ENCODE measurements at places on chromosomes 5 and 9.

DNA sequence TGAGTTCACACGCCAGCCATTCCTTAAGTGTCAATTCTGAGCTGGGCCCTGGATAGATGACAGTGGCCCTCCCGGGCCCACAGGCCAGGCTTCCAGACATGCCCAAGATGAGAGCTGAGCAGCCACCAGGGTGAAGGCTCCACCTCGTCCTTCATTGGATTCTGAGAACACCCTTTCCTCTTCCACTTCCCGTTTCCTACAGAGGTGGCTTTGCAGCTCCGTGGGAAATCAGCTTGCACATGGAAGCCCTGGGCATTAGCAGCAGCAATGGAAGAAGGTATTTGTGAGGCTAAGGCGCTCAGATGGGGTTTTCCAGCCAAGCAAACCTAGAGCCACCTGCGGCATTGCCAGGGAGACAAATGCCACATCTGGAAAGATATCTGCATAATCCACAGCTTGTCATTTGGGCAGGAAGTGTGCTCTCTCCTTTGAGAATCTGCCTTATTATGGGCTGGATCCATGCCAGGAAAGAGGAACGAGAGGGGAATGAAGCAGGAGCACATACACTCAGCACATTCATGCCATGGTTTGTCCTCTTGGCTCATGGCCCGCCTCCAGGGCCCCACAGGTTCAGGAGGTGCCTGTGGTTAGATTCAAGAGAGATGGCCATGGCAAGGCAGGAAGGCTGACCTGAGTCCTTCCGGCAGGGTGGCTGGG, 34.1 kb downstream of the CFAP77 start:
- DNase-seq = no peak

DNA sequence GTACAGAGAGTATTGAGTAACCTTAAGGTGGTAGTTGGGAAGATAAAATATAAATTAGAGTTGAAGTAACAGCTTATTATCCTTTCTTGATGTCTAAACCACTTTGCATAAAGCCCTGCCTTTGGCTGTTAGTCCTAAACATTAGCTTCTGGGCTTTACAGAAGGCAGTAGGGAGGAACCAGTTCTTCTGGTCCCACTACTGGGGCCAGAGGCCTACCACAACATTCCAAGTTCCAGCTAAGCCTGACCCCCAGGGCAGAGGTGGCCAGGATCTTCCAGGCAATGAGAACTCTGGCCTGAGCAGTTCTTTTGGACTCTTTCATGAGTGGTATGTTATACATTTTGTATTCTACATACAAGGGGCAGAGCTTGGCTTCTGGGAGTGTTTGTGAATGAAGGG, 26.1 kb downstream of the DNAI1 start:
- no peak for DNase-seq

GRCh38 chr5:14946815-14947620, 75.4 kb upstream of the ANKH start:
- no peak for DNase-seq

GRCh38 chr5:135089912-135090311, 55.9 kb upstream of the PITX1 start:
- no peak for DNase-seq

GRCh38 chr5:57947181-57947580, 464.6 kb upstream of the ACTBL2 start:
- DNase-seq = no peak

- DNase-seq = no peak
Observed at GRCh38 chr9:11874414-11874813, 818.8 kb upstream of the TYRP1 start.

DNA sequence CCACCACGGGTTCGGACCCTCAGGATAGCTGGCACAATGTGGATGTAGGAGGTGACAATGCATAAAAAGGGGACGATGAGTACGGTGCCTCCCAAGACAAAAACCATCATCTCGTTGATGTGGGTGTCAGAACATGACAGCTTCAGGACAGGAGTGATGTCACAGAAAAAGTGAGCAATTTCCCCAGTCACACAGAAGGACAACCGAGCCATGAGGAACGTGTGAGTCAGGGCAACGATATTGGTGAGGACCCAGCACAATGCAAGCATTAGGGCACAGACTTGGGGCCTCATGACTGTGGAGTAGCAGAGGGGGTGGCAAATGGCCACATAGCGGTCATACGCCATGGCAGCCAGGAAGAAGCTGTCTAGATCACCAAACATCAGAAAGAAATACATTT, 491 bp downstream of the OR1N1 start:
- no peak for DNase-seq

- DNase-seq = no peak
Observed at GRCh38 chr5:133332439-133333024, 279.8 kb downstream of the FSTL4 start.

DNA sequence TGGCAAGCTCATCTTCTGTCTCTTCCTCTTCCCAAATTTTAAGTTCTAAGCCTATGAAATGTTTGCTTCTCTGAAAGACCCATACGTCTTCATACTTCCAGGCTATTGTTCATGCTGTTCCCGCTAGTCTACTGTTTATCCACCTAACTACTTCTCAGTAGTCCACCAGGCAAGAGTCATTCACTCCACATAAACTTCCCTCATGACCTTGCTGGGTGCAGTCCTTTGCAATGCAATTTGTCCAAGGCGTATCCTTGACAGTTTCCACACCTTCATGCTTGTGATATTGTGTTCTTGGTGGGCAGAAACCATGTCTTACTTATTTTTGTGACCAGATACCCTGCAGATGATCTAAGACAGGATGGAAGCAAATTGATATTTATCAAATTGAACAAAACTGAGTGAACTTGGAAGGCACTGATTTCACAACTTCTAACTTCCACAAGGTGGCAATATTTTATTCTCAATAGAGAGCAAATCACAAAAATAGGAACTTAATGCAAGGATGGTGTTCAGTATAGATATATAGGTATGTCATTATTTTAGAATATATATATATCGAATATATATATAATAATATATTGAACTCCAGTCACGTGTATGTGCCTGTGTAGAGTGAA, 30.3 kb downstream of the TYRP1 start:
- no peak for DNase-seq

GRCh38 chr9:137069508-137070091, 757 bp downstream of the SAPCD2 start:
- DNase-seq = no peak

- no peak for DNase-seq
Observed at GRCh38 chr5:83124593-83124992, 47.2 kb downstream of the XRCC4 start.

- DNase-seq = no peak
Observed at GRCh38 chr5:52043137-52043536, 659.9 kb downstream of the ISL1 start.

GRCh38 chr5:14729448-14730385, 65.2 kb downstream of the OTULIN start:
- no peak for DNase-seq

DNA sequence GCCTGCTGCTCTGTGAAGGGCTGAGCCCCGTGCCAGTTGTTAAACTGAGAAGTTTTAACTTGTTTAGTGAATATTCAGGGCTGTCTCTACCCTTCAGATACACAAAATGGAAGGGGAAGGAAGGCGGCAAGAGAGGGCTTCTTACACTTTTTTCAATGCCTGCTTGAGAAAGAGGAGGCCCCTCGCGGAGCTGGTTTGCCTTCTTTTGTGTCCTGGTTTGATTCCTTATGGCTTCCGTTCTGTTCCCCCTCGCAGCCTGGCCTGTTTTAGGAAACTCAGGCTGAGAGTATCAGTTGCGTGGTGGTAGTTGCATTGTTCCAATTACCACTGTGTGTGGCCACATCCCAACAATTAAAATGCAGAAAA, 1.0 kb downstream of the FAM53C start:
- DNase-seq = no peak

- no peak for DNase-seq
Observed at GRCh38 chr5:169736653-169737052, 99.6 kb downstream of the DOCK2 start.

DNA sequence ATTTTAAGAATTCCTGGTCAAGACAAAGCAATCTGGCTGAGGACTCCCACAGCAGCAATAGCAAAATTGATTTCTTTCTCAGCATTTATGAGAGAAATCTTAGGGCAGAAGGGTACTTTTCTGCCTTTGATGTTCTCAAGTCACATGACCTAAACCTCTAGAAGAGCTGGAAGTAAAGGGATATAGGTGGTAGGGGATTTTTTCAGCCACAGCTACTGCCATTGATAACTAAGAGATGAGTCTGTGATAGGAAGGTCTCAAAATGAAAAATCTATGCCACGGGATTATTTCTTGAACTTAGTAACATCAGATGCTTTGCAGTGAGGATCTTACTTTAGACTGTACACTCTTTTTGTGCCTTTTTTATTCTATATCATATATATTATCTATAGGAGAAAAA, 35.6 kb downstream of the IL6ST start:
- DNase-seq = no peak

GRCh38 chr5:56494300-56494731, 261.2 kb upstream of the ANKRD55 start:
- no peak for DNase-seq

DNA sequence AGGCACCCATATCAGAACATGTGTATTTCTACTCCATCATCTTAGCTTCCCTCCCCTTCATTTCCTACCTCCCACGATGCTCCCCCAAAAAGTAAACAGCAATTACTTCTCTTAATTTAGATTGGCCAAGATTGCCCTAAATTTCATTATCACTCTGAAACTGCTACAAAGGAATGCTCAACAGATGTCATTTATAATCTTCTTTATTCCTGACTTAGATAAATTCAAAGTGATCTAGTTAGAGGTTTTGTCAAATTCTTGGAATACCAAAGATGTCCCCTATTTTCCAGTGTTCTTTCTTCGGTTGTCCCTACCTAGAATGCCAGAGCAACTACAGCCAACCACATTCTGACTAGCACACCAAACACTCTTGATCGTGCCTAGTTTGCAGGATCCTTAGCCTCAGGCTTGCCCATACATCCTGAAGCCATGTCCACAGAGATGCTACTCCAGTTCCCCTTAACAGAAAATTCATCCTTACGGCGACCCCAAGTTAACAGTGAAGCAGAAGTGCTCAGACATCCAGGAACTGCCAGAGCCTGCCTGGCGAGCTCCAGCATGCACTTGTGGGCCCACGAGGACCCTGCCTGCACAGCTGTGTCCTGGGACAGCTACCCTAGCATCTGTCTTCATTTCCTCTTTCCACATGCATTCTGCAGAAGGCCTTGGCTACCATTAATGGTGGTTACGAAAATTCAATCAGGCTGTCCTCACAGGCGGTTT, 31.6 kb downstream of the DAP start:
- DNase-seq = no peak

- DNase-seq = no peak
Observed at GRCh38 chr5:122054266-122054665, 23.8 kb downstream of the LOX start.

DNA sequence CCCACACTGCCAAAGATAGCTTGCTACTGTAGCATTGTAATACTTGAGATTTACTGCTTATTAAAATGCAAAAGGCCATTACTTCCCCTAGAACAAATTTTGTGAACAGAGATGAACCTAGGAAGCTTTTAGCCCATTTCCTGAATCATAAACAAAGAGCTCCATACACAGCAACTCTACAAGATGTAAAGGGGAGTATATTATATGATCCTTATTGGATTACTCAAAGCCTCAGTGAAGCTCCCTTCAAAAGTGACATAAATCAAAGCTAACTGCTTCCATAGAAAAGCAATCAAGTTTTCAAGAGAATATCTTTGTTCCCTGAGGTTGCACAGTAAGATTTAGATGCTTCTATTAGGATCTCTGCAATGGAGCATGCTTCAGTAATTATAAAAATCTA, 629.8 kb downstream of the EFNA5 start:
- DNase-seq = no peak

GRCh38 chr5:157816682-157817386, 42.1 kb downstream of the CLINT1 start:
- no peak for DNase-seq

GRCh38 chr5:134503937-134504437, 21.5 kb upstream of the JADE2 start:
- DNase-seq = no peak

GRCh38 chr5:2201421-2201820, 318.7 kb upstream of the IRX4 start:
- no peak for DNase-seq

DNA sequence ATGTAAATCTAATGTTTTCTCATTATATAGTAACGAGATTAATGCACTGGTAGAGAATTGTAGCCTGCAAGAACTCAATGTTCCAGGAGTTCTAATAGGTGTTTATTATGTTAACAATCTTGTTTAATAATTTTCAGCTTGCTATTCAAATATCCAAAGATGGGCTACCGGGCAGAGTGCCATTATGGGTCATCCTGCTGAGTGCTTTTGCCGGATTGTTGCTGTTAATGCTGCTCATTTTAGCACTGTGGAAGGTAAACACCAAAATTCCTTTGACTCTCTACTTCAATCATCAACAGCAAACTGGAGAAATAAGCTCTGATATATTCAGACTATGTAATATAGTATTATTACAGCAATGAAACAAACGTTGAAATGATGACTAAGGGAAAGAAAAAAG, 41.9 kb upstream of the ITGA2 start:
- DNase-seq = no peak

GRCh38 chr5:96673127-96673526, 11.0 kb downstream of the CAST start:
- no peak for DNase-seq

DNA sequence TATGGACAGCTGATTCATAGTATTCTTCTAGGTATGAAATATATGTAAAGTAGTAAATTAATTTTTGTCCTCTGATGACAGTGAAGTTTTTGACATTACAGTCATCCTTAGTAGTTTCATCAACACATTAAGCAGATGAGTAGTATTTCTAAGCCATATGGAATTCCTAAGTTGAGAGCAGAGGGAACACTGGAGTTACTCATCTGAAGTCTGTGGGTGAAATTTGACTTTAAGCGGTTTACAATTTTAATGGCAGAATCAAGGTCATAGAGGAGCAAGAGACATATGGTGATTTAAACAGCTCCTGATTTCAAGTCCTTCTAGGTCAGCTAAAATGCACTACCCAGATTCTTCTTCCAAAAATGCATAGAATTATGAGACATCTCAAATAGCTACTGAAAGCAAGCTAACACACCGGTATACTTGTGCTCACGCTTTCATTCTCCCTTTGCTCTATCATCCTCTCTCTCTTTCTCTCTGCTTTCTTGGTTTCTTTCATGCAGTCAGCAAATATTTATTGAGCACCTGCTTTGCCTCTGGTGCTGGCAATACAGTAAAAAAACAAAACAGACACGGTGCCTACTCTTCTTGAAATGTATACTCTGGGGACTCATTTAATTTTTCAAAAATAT, 235.9 kb downstream of the FER start:
- no peak for DNase-seq

DNA sequence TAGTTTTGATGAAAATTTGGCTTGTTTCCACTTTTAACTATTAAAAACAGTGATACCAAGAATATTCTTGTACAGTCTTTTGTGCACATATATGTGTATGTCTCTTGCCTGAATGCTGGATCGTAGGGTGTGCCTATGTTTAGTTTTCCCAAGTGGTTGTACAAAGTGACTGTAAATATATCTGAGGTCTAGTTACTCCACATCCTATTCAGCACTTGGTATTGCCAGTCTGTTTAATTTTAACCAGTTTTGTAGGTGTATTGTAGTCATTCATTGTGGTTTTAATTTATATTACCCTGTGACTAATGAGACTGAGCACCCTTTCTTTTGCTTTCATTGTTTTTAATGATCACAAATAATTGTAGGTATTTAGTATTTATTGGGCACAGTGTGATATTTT, 17.8 kb downstream of the RCL1 start:
- DNase-seq = no peak

GRCh38 chr5:3417376-3417943, 178.2 kb upstream of the IRX1 start:
- no peak for DNase-seq

Data from left cardiac atrium (tissue), 4 donors.